ENCODE measurements at places on chromosomes 16 and 17. TPM values are rescaled to one million over a fixed set of nuclear protein-coding genes. Genes with fewer than 3 reads are reported as not detected.

DNA sequence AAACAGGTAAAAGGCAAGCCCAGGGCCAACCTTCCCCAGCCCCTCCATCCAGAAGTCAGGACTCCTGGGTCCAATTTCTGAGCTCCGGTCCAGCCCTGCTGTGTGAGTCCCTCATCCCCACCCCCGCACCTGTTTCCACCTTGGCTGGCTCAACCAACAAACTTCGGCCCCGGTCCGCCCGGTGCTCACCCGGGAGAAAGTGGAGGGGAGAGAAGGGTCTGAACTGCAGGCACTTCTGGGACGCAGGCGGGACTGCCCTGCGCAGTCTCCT lies 541 bp downstream of the RHBDF2 start:
- no peak for DNase-seq

DNA sequence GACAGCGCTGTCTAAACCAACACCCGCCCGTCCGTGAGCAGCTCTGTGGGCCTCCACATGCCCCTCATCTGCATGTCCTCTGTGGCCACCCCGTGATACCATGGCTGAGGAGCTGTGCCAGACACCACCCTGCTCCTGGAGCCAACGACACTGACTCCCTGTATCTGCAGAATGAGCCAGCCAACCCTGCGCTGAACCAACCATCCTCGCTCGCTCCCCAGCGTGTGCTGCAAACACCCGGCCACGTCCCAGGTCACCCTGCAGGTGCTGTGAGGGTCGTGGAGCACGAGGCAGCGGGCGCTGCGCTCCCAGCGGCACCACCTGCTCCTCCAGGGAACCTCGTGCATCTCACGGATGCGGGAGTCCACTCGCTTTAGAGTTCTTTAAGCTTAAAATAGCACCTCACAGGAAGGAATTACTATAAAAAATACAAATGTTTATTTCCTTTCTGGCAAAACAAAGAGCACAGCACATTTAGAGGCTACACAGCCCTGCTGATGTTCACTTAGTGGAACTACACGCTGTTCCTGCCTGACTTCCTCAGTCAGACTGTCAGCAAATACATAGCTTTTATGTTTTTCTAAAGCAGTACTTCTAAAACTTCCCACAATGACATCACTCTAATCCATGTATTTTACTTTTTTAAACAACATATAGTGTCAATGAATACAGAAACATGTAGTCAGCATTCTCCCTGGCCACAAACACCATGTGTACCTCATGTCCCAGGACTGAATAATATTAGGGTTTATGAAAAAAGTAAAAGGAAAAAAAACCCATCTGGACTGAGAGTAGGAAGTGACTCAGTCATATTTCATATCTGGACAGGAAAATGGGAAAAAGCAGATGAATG lies 43.5 kb downstream of the MAP1LC3B start:
- no peak for DNase-seq

- DNase-seq: no peak
These were observed 272.1 kb downstream of the HAPSTR1 start for GRCh38 chr16:9363520-9363919.

DNA sequence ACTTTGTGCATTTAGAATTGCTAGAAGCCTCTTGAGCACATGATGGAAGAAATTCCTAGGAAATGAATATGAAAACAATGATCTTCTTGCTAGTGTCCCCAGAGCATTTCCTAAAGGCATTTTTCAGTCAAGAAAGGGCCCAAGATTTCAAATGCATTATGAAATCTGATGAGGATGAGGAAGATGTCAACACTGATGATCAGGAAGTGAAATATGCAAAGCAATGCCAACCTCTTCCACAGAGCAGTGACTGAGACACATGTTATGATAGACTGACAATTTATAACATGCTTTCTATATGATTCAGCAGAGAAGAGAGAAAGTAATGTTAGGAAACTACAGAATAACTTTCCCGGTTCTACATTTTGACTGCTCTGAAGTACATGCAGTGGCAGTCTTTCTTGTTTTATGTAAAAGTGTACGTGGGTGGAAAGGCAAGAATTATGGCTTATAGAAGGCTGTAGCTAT lies 859.1 kb upstream of the GOT2 start:
- no peak for DNase-seq

DNA sequence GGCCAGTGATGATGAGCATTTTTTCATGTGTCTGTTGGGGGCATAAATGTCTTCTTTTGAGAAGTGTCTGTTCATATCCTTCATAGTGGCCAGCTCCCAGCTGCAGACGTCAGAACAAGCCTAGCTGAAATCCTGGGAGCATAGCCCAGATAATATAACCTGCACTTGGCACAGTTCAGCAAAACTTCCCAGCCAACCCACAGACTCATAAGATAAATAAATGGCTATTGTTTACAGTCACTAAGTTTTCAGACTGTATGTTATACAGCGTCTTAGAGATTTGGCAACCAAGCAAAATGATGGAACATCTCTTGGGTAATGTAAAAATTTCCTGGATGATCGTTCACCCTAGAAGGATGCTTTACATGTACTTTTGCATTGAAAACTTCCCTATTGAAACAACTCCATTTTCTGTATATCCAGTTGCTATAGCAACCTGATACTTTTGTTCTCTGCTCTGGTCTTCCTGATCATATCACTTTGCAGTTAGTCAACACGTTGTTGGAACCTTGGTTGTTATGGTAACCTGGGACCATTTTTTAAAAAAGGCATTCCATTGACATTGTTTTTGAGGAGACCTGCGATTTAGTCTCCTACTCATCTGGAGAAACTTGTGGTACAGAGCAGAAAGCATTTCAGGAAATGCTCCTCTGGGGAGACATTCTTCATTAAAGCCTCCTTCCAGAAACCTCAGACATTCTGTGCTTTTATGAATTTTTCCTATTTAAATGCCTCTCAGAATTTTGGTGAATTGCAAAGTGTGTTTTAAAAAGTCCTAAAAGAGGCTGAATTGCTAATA lies 378.7 kb downstream of the HS3ST4 start:
- no peak for DNase-seq

GRCh38 chr17:50685334-50685665 lies 22.4 kb downstream of the ANKRD40 start:
- DNase-seq: no peak

SEZ6 gene
- not detected for total RNA-seq

KCNG4 gene
- total RNA-seq: not detected

- DNase-seq: no peak
These were observed 41.4 kb upstream of the TEKT1 start for GRCh38 chr17:6872936-6873335.

HS3ST4 gene
- total RNA-seq: 1.4 TPM

DNA sequence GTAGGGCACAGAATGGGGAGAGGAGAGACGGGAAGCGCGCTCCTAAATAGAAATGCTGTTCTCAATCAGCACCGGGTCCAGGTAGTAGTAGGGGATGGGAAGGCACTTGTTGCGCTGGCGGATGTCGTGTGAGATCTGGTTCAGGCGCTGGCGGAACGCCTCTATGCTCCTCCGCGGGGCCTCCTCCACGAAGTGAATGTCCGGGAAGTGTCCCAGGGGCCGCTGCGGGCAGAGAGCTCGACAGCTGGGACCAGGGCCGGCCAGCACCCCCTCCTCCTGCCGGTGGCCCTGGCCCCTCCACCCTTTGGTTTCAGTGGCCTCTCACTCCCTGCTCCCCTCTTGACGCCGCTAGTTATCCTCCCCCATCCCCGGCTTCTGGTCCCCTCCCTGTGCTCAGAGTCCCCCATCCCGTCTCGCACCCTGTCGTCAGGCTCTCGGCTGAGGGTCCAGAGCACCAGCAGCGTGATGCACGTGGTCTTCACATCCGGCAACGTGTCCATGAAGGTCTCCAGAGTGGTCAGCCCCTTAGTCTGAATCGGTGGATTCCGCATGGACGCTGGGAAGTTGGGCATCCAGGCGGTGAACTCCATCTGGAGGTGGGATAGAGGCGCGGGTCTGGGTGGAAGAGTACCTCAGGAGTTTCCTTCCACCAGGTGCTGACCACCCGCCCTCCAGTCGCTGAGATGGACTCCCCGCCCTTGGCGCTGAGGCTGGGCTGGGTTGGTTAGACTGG lies 14.6 kb downstream of the ALOX12B start:
- no peak for DNase-seq

CACNG1 gene
- not detected for total RNA-seq

GRCh38 chr17:68641276-68642117 lies 40.3 kb upstream of the FAM20A start:
- no peak for DNase-seq

TLCD3A gene
- 47.8 TPM for total RNA-seq

- no peak for DNase-seq
These were observed 339.0 kb downstream of the MAF start for GRCh38 chr16:79261481-79261940.

RAMP2 gene
- total RNA-seq: 5.2 TPM

JPH3 gene
- total RNA-seq: not detected

DNA sequence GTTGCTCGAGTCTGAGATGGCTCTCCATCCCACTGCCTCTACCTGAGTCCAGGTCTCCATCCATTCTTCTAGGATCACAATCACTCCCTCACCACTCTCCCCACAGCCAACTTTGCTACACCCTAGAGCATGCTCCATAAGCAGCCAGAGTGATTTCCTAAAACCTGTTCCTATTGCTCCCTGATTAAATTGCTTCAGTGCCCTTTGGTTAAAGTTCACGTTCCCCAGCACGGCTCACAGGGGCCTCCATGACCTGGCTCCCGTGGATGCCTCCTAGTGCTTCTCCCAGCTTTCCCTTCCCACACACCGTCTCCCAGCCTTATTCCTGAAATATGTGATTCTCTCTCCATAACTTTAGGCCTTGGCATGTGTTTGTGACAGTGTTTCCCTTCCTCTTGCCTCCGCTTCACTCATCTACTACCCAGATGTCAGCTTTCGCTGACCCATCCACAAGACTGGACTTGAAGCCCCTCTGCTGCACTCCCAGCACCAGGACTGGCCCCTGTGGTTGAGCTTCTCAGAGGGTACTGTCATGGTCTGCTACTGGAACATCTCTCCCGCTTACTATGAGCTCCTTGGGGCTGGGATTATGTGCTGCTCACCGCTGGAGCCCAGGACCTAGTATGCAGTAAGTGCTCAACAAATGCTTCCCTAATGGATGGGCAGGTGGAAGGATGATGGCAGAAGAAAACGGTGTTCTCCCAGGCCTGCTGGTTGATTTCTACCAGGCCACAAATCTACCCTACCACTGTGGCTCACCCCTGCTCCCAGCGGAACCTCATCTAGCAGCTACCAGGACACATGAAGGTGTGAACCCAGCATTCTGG lies 17.9 kb downstream of the MYO18A start:
- DNase-seq: no peak

Data from suprapubic skin (tissue), 4 donors.